ENCODE measurements at places on chromosomes 3 and 15. TPM values are rescaled to one million over a fixed set of nuclear protein-coding genes. Genes with fewer than 3 reads are reported as not detected.
A peak's percentile ranks its signal among the peaks of the same experiment; 100 is the strongest.

The RETNLB gene
- total RNA-seq: not detected

The FGF7 gene
- not detected for total RNA-seq

The SLC27A2 gene
- 0.13 TPM for total RNA-seq

The ANKUB1 gene
- total RNA-seq: 0.31 TPM

The C3orf20 gene
- not detected for total RNA-seq

The IQCF5 gene
- total RNA-seq: not detected

The WWTR1 gene
- 31.5 TPM for total RNA-seq

The BFSP2 gene
- not detected for total RNA-seq

GRCh38 chr3:50050361-50050760 is 38.4 kb upstream of the RBM5 start:
- no peak for DNase-seq

DNA sequence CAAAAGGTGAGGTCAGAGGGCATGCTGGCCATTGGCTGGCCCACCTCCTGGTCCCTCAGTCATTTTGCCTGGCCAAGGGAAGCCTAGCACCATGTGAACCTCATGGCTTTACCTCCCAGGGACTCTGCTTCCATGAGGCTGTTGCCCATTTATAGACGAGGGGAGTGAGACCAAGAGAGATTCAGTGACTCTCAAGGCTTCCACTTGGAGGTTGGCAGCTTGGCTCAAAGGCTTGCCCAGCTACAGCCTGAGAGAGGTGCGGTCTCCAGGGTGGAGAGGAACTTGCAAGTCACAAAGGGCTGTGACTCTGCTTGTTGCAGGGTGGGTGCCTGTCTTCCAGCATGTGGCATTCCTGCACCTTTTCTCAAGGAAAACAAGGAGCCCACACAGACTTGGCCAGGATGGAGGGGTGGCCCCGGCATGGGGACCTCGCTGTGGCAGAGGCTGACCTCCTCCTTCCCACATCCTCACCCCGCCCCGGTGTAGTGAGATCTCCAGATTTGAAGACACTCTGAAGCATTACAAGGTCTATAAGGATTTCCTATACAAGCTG is 24.5 kb downstream of the CFAP100 start:
- DNase-seq: no peak

- no peak for DNase-seq
Measured at GRCh38 chr3:157404381-157404780, 32.3 kb upstream of the PTX3 start.

DNA sequence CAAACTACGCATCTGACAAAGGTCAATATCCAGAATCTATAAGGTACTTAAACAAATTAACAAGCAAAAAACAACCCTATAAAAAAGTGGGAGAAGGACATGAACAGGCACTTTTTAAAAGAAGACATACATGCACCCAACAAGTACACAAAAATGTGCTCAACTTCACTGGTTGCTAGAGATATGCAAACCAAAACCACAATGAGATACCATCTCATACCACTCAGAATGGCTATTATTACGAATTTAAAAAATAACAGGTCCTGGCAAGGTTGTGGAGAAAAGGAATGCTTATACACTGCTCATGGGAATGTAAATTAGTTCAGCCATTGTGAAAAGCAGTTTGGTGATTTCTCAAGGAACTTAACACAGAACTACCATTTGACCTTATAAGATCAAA is 175.6 kb upstream of the MLF1 start:
- DNase-seq: peak; percentile 1

- DNase-seq: no peak
Measured at GRCh38 chr15:38085114-38085513, 150.7 kb downstream of the TMCO5A start.

DNA sequence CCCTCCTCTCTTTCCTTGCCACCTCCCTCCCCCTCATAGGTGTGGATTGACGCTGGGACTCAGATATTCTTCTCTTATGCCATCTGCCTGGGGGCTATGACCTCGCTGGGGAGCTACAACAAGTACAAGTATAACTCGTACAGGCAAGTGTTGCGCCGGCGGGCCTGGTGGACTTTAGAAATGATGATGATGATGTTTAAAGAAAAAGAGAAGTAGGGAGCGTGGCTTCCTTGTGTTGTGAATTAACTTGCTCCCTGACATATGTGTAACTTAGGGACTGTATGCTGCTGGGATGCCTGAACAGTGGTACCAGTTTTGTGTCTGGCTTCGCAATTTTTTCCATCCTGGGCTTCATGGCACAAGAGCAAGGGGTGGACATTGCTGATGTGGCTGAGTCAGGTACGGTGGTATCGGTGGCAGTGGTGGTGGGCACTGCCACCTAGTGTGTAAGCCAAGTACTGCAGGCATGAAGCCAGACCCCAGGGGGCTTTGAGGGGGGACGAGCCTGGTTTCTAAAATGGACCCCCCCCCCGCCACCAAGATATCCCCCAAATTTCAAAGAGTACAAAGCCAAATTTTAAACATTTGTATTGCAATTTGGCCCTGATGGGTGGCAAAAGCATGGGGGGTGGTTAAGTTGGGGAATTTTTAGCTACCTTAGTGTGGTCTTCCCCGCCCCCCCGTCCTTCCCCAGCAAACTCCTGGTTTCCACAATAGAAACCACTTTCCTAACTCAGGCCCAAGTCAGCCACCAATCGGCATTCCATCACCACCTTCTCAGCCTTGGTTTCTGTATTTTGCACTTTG is 65.6 kb downstream of the SLC6A6 start:
- peak; percentile 31 for DNase-seq

DNA sequence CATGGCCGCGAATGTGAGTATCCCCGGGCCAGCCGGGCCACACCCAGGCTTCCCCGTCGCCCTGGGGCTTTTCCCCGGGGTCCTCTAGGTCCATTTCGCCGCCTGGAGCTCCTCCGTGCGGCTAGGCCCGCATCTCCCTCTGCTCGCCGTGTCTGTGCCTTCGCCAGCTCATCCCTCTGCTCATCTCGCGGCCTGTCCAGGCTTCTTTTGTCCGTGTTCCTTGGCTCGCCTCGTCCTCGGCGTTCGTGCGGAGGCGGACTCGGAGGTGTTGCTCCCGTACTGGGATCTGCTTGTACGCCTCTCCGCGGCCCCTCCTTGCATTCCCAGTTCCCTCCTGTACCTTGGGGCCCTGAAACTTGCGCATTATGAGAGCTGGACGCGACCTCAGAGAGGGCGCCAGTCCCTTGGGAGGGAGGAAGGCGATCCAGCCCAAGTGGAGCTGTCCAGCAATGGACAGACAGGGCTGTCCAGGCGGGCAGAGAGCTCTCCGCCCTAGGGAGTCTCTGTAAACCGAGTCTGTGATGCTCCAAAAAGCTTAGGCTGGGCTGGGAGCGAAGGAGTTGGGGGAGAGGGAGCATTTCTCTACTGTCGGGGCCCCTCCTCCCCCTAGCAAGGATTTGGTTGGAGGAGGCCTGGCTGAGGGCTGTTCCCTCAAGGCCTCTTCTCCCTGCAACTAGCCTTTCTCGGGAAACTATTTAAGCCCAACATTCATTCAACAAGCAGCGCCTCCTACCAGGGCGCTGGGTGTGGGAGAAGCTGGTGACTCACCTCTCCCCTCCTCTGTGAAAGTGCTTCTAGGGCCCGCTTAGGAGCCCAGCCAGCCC is 553 bp downstream of the TMEM43 start:
- peak; percentile 87 for DNase-seq

- no peak for DNase-seq
Measured at GRCh38 chr3:157586293-157586692, 83.1 kb upstream of the VEPH1 start.

- peak; percentile 14 for DNase-seq
Measured at GRCh38 chr3:13705051-13705450, 156.1 kb downstream of the FBLN2 start.

DNA sequence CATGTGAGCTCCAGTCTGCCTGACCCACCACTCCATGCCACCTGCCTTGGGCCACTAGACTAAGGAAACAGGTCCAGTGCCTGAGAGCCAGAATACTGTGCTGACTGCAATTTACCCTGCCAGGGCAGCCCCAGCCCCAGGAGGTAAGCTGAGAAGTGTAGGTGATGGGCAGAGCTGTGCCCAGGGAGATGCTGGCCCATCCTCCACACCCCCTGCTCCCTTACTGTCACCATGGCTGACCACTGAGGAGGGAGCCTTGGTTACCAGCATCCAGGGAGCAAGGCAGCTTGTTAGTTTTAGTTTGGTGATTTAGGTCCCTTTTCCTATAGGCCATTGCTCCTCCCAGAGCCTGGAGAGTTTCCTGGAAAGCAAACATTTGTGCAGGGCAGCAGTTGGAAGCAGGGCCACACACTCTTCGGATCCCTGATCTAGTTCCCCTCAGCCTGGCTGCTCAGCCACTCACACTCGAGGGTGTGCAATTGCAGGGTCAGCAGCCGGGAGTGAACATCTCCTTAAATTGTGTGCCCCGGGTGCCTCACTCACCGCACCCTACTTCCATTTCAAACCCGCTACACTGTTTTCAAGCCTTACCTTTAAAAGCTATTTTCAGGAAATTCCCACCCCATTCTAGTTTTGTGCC is 2.0 kb downstream of the GALNT15 start:
- DNase-seq: no peak

GRCh38 chr3:27201492-27201891 is 167.7 kb downstream of the NEK10 start:
- DNase-seq: no peak

GRCh38 chr15:101198800-101199199 is 53.0 kb downstream of the CHSY1 start:
- no peak for DNase-seq

DNA sequence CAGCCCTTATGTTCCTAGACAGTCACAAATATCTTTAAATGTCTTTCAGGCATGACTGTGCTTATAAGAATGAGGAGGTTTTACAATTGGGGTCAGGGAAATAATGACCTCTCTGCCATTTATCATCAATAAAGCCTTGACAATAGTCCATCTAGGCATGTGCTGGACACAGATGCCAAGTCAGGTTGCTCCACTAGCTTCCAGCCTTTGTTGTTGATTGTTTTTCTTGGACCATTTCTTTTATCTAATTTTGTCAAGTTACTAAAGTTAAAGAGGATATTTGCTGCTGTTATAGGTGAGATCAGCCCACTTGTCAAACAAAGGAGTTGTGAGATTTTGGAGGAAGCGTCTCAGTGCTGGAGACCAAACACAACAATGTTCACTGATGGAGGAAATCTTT is 628.0 kb downstream of the ROBO2 start:
- no peak for DNase-seq

- DNase-seq: no peak
Measured at GRCh38 chr3:109853077-109853731, 515.9 kb upstream of the DPPA4 start.

GRCh38 chr3:163605915-163606314 is 1472.4 kb downstream of the SI start:
- DNase-seq: no peak

- no peak for DNase-seq
Measured at GRCh38 chr3:5888851-5889250, 701.3 kb downstream of the EDEM1 start.

DNA sequence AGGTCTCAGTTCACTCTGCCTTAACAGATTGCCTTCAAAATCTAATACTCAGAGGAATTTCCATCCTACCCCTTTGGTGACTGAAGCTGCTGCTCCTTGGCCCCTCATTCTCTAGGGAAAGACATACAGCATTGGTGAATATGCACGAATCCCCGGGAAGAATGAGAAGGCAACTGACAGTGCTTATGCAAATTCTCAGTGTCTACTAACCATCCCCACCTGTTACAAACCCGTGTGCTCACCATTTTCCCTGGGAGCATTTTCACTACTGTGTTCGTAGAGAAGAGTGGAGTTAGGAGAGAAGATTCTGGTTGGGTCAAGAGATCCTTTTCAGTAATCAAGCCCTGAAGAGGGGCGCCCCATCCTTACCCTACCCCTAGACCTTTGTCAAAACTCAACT is 37.7 kb downstream of the SYNM start:
- DNase-seq: no peak
